ENCODE measurements at places on chromosomes 13 and 19.
A peak's percentile ranks its signal among the peaks of the same experiment; 100 is the strongest.

DNA sequence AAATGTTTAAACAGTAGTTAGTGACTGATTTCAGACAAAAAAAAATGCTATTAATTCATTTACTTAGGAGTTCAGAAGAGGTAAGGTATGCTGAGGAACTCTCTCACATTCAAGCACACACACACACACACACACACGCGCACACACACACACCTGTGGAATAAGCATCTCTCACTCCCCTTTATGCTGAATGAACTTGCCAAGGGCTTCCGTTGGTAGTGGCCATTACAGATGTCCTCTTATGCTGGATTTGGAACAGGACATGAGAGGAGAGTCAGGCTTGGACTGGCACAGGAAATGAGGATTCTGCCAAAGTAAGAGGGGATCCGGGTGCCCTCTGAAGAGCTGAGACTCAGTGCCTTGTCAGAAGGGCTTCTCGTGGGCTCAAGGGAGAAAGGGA lies 463.4 kb upstream of the MIR17HG start:
- DNase-seq, result no peak

DNA sequence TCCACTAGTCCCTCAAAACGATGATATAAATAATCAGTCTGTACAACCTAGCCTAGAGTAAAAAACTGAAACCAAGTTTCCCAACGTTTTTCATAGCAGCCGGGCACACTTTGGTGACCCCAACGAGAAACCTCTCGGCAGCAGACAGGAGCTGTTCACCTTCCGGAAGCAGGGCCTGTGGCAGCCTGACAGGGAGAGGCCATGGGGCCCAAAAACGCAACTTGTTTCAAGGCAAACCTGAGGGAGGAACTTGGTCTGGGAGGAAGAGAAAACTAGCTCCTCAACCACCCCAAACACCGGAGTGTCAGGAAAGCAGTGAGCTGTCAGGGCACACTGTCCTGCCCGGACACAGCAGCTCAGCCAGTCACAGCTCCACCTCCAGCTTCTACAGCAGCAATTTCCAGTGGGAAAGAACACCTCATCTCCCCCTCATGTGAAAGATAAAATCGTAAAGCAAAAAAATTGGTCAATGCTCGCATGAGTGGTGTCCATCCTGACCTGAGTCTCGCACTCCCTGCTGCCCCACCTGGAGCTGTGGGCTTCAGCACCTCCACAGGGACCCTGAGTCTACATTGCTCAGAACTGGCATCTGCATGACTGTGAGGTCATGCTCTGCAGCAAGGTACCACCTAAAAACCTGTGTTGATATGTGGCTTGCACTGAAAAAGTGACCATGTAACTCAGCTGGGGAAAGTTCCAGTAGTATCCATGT lies 40.6 kb upstream of the LATS2 start:
- no peak for DNase-seq

DNA sequence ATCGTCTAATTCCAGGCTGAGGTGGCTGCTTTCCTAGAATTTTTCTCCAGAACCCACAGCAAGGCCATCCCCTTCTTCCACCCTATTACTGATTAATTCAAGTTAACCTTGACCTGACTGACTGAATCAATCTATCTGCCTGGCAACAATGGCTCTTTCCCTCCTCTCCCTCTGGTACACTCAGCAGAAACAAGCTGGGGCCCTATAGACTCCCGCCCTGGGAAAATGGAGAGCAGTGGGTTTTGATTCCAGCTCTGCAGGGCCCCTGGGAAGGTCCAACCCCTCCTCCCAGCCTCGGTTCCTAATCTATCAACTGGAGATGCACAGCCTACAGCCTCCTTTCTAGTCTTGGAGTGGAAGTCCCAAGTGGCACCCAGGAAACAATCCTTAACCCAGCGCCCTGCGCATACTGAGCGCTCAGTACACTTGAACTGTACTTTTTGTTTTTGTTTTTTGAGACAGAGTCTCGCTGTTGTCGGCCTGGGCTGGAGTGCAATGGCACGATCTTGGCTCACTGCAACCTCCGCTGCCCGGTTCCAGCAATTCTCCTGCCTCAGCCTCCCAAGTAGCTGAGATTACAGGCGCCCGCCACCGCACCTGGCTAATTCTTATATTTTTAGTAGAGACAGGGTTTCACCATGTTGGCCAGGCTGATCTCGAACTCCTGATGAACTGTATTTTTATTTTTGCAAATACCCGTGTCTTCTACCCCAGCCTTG lies 5.2 kb upstream of the C3 start:
- DNase-seq, result no peak

DNA sequence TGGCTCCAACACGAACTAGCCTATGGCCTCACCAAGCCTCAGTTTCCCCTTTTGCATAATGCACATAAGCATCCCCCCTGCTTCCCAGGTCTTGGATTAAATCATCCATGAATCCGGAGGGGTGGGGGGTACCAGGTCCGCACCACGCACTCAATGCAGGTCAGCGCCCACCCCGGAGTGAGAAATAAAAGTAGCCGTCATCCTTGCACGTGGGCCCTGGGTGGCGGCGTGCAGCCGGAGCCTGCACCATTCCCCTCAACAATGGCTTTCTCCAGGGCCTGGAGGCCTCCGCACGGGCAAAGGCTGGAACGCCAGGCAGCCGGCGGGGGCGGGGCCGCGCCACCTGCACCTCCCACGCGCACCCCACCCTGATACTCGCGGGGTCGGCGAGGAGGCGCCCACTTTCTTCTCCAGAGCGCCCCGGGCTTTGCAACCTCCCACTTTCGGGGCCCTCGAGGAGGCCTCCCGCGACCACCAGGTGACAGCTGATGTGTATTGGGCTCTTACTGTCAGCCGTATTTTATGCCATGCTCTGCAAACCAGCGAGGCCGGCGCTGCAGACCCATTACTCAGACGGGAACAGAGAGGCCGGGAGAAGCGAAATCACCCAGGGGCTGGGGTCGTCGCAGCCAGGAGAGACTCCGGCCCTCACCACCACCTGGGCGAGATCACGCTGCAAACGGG lies 767 bp upstream of the GADD45B start:
- peak; percentile 38 for DNase-seq

DNA sequence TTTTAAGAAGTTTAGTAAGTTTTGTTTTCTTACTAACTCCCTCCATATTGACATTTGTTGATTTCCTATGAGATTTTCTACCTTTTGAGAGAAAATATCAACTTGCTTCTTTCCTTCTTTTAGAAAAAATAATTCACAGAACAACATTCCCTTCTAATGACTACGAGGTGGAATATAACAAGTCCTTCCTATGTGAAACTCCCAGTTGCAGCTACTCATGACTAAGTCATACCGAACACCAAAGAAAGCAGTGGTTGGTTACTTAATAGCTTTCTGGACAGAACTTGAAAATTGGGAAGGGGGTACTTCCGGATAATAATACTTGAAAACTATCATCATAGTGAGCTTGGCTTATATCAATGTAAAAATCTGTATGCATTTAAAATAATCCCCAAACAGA lies 144.8 kb downstream of the DACH1 start:
- no peak for DNase-seq
